Activated CD4-positive, alpha-beta T cell treated with anti-CD3 and anti-CD28 coated beads for 4 hours (primary cell): ENCODE measurements at places on chromosomes 1 and 21.

DNA sequence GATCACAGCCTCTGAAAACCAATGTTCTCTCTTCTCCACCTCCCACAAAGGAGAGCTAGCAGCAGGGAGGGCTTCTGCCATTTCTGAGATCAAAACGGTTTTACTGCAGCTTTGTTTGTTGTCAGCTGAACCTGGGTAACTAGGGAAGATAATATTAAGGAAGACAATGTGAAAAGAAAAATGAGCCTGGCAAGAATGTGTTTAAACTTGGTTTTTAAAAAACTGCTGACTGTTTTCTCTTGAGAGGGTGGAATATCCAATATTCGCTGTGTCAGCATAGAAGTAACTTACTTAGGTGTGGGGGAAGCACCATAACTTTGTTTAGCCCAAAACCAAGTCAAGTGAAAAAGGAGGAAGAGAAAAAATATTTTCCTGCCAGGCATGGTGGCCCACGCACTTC lies 35.8 kb upstream of the TDRD10 start:
- no peak for DNase-seq

GRCh38 chr21:27346041-27346448 lies 379.2 kb upstream of the ADAMTS5 start:
- DNase-seq = no peak

- no peak for DNase-seq
Measured at GRCh38 chr1:185058876-185059275, 13.5 kb downstream of the RNF2 start.

- no peak for DNase-seq
Measured at GRCh38 chr1:229689273-229689672, 63.2 kb downstream of the URB2 start.

DNA sequence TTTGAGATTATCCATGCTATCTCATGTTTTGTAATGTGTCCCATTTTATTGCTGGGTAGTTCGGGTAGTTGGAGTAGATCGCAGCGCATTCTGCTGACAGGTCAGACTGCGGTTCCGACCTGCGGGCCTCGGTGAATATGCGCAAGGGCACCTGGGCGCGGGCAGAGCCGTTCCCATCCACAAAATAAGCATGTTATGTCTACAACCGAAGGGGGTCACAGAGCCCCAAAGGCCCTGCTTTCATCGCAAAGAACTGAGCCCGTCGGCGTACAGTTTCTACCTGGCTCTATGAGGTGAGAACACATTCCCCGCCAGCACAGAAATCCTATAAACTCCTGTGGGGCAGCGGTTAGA lies 88.4 kb downstream of the PRKAB2 start:
- DNase-seq = no peak

DNA sequence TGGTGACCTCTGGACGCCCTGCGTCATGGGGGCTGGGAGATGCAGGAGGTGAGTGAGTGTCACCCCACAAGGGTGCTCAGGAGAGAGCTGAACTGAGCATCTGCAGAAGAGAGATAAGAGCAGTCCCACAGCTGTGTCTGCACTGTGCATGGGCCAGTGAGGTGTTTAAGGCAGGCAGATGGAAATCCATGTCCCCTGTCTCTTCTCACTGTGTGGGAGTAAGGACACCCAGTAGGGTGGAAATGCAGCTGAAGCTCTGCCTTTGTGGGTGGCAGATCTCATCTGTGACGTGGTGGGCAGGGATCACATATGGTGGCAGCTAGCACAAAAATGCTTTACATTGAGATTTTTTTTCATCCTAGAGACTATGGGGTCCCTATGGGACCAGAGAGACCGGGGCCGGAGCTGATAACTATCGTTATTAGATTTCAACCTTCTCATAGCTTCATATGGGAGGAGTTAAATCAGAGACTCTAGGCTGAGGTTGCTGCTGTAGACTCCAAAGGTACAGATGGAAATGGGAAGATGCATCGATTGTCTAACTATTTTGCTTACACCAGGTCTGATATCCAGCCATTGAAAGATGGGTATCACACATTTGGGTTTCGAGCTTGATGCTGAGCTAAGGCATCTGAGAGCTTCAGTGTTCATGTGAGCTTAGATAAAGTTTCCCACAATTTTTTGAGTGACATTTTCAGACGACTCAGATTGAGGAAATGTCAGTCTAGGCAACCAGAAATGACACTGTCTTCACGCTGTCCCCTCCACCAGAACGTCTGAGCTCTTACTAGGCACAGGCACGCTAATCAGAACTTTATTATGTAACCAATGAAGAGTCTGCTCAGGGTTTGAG lies 65.3 kb upstream of the PSEN2 start:
- DNase-seq = no peak

DNA sequence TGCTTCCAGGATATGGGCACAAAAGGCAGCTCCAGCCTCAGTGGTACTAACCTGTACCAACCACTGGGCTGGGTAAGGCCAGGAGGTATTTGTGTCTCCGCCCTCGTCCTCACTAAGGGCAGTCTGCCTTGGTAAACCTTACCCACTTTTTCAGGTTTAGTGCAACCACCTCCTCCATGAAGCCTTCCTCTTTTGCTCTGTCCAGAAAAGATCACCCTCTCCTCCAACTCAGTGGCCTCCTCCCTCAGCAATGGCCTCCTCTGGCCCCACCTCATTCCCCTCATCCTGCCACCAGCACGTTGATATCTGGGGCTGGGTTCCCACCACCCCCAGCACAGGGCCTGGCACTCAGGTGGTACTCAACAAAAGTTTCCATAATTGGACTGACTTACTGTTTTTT lies 161.5 kb downstream of the GRIK3 start:
- no peak for DNase-seq

DNA sequence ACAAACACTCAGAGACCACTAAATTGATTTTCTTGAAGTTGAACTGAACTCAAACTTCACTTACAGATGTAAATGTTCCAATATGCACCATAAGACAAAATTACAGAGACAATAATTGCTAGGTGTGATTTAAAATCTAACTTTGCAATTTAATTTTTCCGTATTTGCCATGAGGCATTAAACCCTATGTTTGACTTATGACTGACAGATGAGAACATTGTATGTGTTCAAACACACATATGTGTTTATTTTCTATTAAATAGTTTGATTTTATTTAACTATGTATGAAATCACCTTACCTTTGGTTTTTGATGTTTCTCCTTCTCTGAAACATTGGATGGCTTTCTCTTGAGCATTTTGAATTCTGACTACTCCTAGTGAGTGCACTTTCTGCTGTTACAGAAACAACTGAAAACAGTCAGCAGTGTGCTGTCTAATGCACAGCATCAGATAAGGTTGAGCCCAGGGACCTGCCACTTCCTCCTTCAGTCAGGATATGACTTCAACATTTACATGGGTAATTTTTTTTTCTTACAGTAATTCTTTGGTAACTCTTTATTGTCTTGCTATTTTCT lies at the start of gene SAMSN1:
SAMSN1 (minus strand) TSS at position 410 of the 575 bp plus-strand sequence; CDS start at position 356, 54 bp downstream.
- DNase-seq = peak; percentile 71

DNA sequence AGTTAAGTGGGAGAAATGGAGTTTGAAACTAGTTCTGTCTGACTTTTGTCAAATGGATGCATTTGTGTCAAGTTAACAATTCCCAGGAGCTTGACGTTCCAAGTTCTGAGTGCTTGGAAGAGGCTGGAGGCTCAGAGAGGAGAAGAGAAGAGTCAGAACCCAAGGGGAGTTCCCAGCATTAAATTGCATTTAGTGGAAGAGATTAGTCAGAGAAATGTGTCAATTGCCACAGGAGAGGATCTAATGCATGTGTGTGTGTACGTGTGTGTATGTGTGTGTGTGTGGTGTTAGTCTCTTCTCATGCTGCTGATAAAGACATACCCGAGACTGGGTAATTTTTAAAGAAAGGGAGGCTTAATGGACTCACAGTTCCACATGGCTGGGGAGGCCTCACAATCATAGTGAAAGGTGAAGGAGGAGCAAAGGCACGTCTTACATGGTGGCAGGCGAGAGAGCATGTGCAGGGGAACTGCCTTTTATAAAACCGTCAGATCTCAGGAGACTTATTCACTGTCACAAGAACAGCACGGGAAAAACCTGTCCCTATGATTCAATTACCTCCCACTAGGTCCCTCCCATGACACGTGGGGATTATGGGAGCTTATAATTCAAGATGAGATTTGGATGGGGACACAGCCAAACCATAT lies 101.5 kb upstream of the TMEM51 start:
- no peak for DNase-seq

GRCh38 chr1:154501423-154502065 lies 475 bp upstream of the TDRD10 start:
- no peak for DNase-seq

- no peak for DNase-seq
Measured at GRCh38 chr1:189960769-189961168, 516.9 kb downstream of the BRINP3 start.

DNA sequence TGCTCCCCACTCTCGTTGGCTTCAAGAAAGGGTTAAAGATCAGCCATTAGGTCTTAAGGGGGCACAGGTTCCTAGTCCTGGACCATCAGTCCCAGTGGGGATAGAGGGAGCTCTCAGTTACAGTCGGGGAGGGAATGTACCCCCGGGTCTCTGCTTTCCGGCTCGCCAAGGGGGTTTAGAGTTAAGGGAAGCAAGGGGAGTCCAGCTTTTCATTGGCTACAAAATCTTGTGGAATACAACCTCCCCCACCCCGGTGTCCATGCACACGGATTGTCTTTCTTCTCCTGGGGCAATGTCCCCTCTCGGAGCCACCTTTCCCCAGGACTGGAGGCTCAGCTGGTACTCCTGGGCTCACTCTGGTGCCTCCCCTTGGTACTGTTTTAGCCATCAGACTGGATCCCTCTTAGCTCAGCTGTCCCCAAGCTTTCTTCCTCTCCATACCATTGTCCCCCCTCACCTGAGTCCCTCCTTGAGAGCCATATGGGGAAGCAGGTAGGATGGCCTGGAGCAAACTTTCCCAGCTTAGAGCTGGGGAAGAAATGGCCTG lies at the start of gene A3GALT2:
A3GALT2 (minus strand) TSS at position 480 of the 547 bp plus-strand sequence; CDS start at position 480, 0 bp downstream.
- DNase-seq = no peak

DNA sequence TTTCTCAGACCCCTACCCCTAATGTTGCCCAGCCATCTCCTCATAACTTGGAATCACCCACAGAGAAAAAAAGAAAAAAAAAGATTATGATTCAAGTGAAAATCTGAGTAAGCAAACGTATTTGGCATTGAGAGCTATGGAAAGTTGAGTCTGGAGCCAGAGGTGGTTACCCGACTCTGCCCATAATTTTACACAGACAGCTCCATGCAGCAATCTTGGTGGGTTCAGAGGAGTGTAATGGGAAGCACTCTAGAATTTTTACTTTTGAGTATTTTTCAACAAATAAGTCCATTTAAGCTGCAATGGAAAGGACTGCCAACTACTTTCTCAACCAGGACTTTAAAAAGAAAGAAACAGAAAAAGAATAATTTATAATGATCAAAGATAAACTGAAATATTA lies 62.7 kb downstream of the ZC3H11B start:
- no peak for DNase-seq

DNA sequence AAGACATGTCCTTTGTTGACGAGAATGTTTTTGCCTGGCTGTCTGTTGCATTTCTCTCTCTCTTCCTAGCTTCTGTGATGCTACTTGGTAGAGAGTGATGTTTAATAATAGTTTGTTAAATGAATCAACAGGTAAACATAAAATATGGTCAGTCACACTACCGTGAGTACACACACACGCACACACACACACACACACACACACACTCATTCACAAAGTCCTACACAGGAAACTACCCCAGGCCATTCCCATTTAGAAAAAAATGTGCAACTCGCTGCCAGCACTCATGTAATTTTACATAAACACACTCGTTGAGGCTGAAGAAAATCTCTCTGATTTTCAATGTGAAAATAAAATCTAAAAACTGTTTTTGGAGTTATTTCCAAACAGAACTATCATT lies 38.7 kb downstream of the RUNX1 start:
- no peak for DNase-seq

DNA sequence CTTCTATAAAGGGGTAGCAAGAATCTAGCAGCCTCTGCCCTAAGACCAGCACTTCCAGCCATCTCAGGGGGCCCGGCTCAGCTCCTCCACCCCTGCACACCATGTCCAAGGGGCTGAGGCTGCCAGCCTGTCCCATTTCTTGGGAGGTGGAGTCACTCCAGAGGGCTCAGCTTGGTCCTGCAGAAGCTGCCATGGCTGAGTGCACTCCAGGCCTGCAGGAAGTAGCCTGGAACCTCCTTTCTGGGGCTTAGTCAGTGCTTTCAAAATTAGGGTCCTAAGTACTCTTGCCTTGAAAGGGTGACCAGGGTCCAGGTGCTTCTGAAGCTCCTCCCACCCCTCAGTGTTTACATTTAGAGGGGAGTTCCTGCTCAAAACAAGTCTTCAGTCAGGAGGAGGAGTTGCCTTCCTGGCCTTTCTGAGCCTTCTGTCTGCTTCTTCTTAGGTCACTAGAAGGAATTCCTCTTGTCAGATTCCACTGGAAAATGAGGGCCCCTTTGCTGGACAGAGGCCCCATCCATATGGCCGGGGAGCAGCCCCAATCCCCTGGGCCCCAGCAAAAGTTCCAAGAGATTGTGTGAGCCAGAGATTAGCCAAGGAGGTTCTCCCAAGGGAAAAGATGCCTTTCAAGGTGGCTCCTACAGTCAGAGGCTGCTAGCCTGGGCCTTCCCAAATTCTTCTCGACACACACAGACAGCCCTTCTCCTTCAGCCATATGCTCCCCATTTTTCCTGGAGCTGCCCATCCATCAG lies 128.1 kb upstream of the VAMP3 start:
- DNase-seq = no peak

GRCh38 chr1:78048446-78048845 lies 2.7 kb downstream of the GIPC2 start:
- DNase-seq = no peak

DNA sequence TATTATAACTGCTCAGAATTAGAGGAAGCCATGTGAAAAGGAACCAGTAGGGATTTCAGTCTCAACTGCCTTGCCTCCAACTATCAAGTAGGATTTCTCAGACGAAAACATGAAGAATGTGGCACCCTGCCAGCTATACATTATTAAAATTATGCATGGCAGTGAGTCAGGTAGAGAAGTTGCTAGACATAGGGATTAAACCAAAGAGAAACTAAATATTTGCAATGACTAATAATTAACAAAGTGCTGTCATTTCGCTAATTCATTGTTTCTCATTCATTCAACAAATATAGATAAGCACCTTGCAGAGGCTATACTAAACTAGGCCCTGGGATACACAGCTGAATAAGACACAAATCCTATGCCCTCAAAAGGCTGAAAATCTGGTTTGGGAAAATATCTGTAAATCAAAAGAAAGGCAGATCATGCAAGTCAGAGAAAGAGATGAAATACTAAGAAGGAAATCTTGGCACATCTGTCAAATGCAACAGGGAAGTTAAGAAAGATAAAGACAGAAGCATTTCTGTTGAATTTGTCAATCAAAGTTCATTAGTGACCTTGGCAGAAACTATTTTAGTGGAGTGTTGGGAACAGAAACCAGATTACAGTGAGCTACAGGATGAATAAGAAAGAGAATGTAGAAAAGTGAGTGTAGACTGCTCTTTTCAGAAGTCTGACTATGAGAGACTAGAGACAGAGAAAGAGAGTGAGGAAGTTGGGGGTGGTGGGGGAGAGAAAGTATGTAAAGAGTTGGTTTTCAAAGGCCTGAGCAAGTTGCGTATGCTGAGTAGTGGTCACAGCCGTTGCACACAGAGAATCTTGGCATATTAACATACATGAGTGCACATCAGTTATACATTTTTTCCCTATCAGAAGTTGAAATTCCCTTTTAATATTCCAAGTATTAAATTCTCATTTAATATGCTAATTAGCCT lies 14.7 kb upstream of the NBPF11 start:
- no peak for DNase-seq

GRCh38 chr1:213159376-213159775 lies 108.3 kb downstream of the RPS6KC1 start:
- DNase-seq = no peak

- no peak for DNase-seq
Measured at GRCh38 chr1:66644331-66644730, 107.9 kb upstream of the DYNLT5 start.

GRCh38 chr1:246146804-246147523 lies 360.1 kb downstream of the SMYD3 start:
- DNase-seq = no peak

- DNase-seq = no peak
Measured at GRCh38 chr1:94713472-94714141, 106.5 kb upstream of the SLC44A3 start.
